OCI-M1 (cell line): ENCODE measurements at places on chromosomes 5 and 9.
A peak's percentile ranks its signal among the peaks of the same experiment; 100 is the strongest.

GRCh38 chr5:135012033-135012588 is 21.9 kb downstream of the PITX1 start:
- DNase-seq, result no peak

DNA sequence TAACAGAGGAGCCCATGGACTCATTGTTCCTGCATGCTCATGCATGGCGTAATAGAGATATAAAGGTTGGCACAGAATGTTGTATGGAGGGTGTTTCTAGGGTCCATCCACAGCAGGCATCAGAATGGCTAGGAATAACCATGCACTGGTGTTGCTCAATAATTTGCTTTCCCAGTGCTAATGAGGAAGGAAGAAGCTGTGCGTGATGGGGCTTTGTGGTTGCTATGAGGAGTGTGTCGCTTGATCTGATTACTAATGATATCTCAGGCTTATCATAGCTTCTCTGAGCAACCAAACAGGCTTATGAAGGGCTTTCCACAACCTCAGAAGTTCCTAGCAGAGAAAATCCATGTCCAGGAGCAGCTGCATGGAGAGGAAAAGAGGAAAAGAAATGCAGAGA is 151.3 kb upstream of the TRPC7 start:
- DNase-seq, result peak; percentile 25

- no peak for DNase-seq
Measured at GRCh38 chr5:73369278-73369677, 79.3 kb downstream of the FOXD1 start.

DNA sequence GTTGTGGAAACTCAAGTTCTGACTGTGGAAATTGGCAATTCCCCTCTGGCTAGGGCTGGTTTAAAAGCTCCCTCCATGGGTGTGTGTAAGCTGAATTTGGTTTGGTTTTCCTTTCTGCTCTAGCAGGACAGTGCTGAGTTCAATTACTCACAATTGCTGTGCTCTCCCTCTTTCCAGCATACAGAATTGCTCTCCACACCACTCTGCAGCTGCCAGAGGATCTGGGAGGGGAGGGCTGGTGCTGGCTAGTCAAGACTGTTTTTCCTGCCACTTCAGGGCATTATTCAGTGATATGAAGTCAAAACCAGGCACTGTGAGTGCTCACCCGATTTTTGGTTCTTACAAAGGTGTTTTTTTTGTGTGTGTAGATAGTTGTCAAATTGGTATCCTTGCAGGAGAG is 336.9 kb upstream of the SLC24A2 start:
- DNase-seq, result no peak

- DNase-seq, result no peak
Measured at GRCh38 chr5:171755354-171755821, 30.2 kb upstream of the SMIM23 start.
